ENCODE measurements at places on chromosomes 2 and 18.

GRCh38 chr2:21281791-21282514, 158.2 kb downstream of the TDRD15 start:
- no peak for DNase-seq

GRCh38 chr2:177264209-177264692, 276 bp downstream of the NFE2L2 start:
- DNase-seq = no peak

DNA sequence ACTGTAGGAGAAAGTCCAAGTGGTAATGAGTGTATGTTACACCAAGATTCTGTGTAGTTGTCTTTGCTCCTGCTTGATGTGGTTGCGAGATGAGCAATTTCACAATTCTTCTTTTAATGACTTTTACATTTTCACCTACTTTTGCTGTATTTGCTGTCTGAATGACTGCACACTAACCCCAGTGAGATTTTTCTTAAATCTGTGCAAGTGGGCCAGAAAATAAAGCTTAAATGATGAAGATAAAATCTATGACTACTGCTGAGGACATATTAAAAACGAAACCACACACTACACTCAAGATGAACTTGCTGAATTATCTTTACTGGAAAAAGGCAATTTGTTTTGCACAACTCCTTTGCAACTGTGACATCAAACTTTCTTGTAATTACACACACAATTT, 4.1 kb downstream of the LDAH start:
- DNase-seq = no peak

DNA sequence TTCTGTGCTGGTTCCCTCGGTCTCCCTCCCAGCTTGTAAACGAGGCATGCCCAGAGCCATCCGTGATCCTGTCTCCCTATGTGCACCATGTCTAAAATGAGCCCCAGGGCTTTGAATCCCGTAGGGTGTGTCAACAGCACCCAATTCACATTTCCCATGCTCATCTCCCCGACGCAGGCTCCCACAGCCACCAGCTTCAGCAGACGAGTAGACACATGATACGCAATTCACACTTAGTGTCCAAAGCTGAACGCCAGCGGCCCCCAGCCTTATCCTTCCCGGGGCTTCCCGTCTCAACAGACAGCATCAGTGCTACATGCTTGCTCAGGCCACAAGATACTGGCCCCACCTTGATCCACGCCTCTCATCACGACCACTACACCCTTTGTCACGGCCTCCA, 88.1 kb downstream of the EIPR1 start:
- no peak for DNase-seq

DNA sequence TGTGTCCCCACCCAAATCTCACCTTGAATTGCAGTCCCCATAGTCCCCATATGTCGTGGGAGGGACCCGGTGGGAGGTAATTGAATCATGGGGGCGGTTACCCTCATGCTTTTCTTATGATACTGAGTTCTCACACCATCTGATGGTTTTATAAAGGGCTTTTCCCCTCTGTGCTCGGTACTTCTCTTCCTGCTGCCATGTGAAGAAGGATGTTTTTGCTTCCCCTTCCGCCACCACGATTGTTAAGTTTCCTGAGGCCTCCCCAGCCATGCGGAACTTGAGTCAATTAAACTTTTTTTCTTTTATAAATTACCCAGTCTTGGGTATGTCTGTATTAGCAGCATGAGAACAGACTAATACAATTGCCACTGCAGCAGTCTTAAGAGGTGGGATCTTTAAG, 134.9 kb downstream of the LTBP1 start:
- no peak for DNase-seq

GRCh38 chr18:27656167-27656778, 471.2 kb upstream of the CHST9 start:
- DNase-seq = no peak

- DNase-seq = no peak
These were observed 28.5 kb downstream of the INPP4A start for GRCh38 chr2:98472961-98473746.

GRCh38 chr2:85134896-85135659, 1.9 kb downstream of the TCF7L1 start:
- DNase-seq = no peak

DNA sequence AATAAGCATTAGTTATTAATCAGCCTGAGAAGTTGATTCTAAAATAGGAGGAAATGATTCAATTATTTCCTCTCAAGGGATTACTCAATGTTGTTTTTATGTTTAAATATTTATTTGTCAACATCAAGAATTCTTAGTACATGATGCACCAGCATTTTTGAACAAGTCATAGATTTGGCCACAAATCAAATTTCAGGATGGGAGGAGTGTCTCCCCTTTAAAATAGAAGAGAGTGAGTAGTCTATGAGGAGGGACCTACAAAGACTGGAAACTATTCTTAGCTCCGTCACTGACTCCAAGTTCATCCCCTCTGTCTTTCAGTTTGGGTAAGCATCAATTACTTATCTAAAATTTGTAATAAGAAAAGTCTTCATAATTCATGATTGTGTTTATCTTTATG, 18.6 kb upstream of the IL18R1 start:
- DNase-seq = no peak

DNA sequence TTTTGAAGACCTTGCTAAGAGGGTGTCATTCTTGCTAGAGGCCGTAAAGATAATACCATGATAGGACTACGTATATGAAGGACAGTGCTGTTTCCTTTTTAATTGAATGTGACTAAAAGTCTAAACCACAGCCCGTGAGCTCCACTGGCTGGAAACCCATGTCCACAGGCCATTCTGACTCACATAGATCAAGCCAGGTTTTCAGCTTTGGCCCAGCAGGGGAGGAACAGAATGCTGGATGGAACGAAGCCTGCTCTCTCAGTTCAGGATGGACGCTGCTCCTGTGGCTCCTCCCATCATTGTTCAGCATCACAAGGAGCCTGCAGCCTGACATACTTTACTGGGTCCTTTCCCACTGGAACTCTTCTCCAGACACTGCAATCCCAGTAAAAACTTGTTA, 47.6 kb downstream of the ALPK2 start:
- DNase-seq = no peak

All from CD4-positive, alpha-beta T cell treated with Interleukin-6 at 100 ng/mL for 8 hours (primary cell).